T-cell (primary cell): ENCODE measurements at places on chromosomes 4 and X. TPM values are rescaled to one million over a fixed set of nuclear protein-coding genes. Genes with fewer than 3 reads are reported as not detected.

DNA sequence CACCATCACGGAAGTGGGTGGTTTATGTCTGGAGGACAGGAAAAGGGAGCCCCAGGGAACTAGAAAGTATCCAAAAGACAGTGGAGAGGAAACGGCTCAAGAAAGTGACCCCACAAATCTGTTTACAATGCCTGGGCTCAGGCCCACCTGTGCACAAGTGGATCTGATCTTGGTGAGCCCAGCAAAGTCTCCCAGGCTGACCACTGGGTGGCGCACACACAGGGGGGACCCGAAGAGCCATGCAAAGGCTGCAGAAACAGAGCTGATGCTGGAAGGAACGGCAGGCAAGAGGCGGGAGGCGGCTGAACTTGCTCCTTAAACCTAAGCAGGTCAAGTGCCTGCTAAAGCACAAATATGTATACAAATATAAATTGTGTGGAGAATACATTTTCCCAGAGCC, 9.6 kb downstream of the HAUS7 start:
- H3K4me3 ChIP-seq, result no peak overlapping the region
- DNase-seq, result peak; percentile 43
- H3K36me3 ChIP-seq, result no peaks in the 10 kb centered on the region
- H3K4me1 ChIP-seq, result no peaks in the 10 kb centered on the region
- no peak overlapping the region for H3K27ac ChIP-seq

DNA sequence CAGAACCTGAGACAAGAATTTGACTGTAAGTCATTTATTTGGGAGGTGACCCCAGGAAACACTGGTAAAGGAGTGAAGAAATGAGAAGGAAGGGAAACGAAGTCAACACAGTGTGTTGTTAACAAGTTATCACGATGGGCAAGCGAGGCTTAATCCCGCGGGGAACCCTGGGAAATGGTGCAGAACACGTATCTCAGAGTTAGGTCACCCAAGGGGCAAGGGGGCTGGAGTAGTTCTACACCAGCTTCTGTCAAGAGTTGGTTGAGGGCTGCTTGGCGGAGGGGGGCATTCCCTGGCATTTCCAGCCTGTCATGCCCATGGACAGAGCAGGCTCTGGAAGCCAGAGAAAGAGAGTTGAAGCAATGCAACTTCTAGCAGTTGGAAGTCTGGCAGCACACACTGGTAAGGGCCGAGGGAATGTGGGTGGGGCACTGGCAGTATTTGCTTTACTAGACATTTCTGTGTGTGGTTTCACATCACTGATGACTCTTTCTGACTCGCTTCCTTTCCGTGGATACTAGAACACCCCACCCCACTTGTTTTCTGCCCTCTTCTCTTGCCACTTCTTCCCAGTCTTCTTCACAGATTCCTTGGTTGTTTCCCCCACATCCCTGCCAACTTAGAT, 52.2 kb upstream of the ADGRG2 start:
- no peak overlapping the region for H3K4me3 ChIP-seq
- no peak overlapping the region for H3K27ac ChIP-seq
- no peaks in the 10 kb centered on the region for H3K27me3 ChIP-seq
- no peaks in the 10 kb centered on the region for H3K36me3 ChIP-seq

- H3K27ac ChIP-seq, result no peak overlapping the region
- H3K4me3 ChIP-seq, result no peak overlapping the region
- no peaks in the 10 kb centered on the region for H3K4me1 ChIP-seq
These were observed 67.1 kb upstream of the MYOZ2 start for GRCh38 chr4:119068529-119068962.

- no peaks in the 10 kb centered on the region for H3K27me3 ChIP-seq
- no peak for DNase-seq
- peak overlapping the region; percentile 34 for H3K27ac ChIP-seq
- H3K36me3 ChIP-seq, result peaks cover 2% of the 10 kb centered on the region
- H3K4me3 ChIP-seq, result no peak overlapping the region
These were observed 5.8 kb downstream of the RPS6KA3 start for GRCh38 chrX:20260885-20261284.

FRMPD3 gene
- total RNA-seq, result 0.12 TPM

DNA sequence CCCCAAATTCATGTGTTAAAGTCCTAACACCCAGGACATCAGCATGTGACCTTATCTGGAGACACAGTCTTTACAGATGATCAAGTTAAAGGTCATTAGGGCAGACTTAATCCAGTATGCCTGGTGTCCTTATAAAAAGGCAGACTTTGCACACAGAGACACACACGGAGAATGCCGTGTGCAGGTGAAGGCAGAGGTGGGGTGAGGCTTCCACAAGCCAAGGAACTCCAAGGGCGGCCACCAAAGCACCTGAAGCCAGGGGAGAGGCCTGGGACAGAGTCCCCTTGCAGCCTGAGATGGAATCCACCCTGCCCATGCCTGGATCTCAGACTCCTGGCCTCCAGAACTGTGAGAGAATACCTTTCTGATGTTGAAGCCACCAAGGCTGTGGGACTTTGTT, 26.1 kb upstream of the SORCS2 start:
- no peaks in the 10 kb centered on the region for H3K27me3 ChIP-seq
- DNase-seq, result no peak
- no peak overlapping the region for H3K4me3 ChIP-seq
- H3K36me3 ChIP-seq, result no peaks in the 10 kb centered on the region
- H3K4me1 ChIP-seq, result peaks cover 12% of the 10 kb centered on the region
- no peak overlapping the region for H3K27ac ChIP-seq

CLDN2 gene
- 0.13 TPM for total RNA-seq

DNA sequence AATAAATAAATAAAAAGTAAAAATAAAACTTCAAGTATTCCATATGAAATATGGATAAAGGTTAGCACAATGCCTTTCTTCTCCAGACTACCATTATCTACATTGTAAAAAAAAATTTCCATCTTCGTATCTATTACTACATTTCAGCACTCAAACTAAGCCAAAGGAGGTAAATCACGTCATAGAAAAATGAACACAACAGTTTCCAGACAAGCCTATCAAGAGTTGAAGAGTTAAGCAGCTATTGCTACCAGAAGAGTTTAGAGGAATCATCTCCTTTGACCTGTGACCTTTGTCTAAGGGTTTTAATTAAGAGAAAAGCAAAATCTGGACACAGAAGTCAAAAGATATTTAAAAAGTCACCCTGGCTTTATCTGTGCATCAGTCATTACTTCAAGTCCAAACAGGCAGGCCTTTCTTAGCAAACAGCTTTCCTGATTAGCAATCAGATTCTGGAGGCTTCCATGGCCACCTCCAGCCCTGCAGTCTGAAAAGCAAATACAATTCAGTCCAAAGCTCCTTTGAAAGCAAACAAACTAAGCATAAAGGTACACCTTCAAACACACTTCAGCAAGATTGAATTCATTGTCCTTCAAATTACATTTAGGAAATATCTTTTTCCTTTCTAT, 82.2 kb downstream of the APBB2 start:
- no peak overlapping the region for H3K27ac ChIP-seq
- no peak overlapping the region for H3K4me3 ChIP-seq
- H3K36me3 ChIP-seq, result no peaks in the 10 kb centered on the region
- no peaks in the 10 kb centered on the region for H3K4me1 ChIP-seq

GRCh38 chr4:136909626-136910025, 622.7 kb downstream of the PCDH18 start:
- no peaks in the 10 kb centered on the region for H3K36me3 ChIP-seq
- no peak overlapping the region for H3K27ac ChIP-seq
- no peak overlapping the region for H3K4me3 ChIP-seq
- H3K27me3 ChIP-seq, result no peaks in the 10 kb centered on the region
- no peaks in the 10 kb centered on the region for H3K4me1 ChIP-seq

DNA sequence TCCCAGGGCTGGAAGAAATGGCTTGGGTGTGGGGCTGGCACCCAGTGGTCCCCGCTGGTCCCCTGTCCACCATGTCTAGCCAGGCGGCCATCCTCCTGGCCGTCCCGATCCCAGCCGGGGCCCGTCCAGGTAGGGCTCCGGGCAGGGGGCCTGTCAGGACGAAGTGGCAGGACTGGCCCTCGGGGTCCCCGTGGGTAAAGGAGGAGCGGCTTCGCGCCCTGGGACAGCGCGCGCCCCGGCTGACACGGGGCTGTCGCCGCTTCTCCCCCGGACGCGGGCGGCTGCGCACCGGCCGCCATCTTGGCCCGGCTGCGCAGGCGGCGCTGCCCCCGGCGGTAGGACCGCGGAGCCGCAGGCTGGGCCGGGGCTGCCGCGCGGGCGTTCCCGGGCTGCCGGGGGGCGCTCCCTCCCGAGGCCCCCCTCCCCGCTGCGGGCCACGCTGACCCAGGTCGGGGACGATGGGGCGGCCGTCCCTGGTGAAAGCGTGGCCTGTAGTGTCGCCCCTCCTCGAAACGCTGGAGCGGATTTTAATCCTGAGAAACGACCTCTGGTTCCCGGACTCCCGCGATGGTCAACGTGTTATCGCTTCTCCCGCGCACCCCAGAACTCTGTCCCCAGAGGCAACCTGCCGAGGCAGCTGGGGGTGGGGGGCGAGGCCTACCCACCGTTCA, 60.4 kb upstream of the BCOR start:
- H3K27ac ChIP-seq, result peak overlapping the region; percentile 23
- H3K36me3 ChIP-seq, result no peaks in the 10 kb centered on the region
- H3K4me3 ChIP-seq, result peak overlapping the region; percentile 50
- DNase-seq, result no peak
- H3K27me3 ChIP-seq, result no peaks in the 10 kb centered on the region

GRCh38 chr4:178856139-178856800, 1414.0 kb upstream of the AGA start:
- H3K4me3 ChIP-seq, result no peak overlapping the region
- no peaks in the 10 kb centered on the region for H3K4me1 ChIP-seq
- no peak overlapping the region for H3K27ac ChIP-seq
- H3K36me3 ChIP-seq, result no peaks in the 10 kb centered on the region
- DNase-seq, result no peak
- no peaks in the 10 kb centered on the region for H3K27me3 ChIP-seq

- DNase-seq, result no peak
- no peaks in the 10 kb centered on the region for H3K36me3 ChIP-seq
- H3K27ac ChIP-seq, result no peak overlapping the region
- no peaks in the 10 kb centered on the region for H3K4me1 ChIP-seq
These were observed 99.0 kb downstream of the ARSJ start for GRCh38 chr4:113880240-113881028.

GRCh38 chrX:26848511-26848910, 614.6 kb downstream of the PPP4R3C start:
- H3K27ac ChIP-seq, result no peak overlapping the region
- H3K27me3 ChIP-seq, result no peaks in the 10 kb centered on the region
- H3K36me3 ChIP-seq, result no peaks in the 10 kb centered on the region
- H3K4me3 ChIP-seq, result no peak overlapping the region

SHROOM4 gene
- not detected for total RNA-seq

- DNase-seq, result no peak
- H3K4me1 ChIP-seq, result no peaks in the 10 kb centered on the region
- H3K27me3 ChIP-seq, result no peaks in the 10 kb centered on the region
- no peak overlapping the region for H3K4me3 ChIP-seq
- no peak overlapping the region for H3K27ac ChIP-seq
These were observed 190.1 kb downstream of the ZNF330 start for GRCh38 chr4:141410839-141411238.

DNA sequence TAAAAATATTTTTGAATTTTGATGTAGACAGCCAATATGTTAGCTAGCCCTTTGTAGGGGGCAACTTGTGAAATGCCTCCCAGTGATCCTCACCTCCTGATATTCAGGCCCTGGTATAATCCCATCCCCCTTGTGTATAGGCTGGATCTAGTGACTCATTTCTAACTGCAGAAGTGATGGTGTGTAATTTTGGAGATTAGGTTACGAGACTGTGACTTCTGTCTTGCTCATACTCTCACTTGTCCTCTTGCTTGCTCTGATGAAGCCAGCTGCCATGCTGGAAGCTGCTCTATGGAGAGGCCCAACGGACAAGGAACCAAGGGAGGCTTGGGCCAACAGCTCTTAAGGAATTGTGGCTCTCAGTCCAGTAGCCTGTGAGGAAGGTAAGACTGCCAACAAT, 61.7 kb downstream of the GPR82 start:
- no peak overlapping the region for H3K27ac ChIP-seq
- no peaks in the 10 kb centered on the region for H3K4me1 ChIP-seq
- no peak overlapping the region for H3K4me3 ChIP-seq
- no peaks in the 10 kb centered on the region for H3K36me3 ChIP-seq
- H3K27me3 ChIP-seq, result no peaks in the 10 kb centered on the region

DNA sequence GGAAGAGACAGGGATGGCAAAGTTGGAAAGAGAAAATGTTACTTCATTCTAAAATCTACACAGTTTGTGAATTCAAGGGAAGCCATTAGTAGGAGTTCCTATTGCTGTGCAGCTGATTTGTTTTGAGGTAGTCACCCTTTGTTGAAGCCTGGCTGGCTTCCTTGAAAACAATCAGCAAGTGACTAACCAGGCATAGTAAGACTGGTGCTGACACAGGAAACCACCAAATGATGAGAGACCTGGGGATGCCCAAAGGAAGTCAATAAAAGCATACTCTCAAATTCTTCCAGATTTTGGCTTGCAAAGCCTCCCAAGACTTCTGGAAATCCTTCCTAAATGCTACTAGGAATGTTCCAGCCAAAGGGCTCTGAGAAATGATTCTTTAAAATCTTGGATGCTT, 23.9 kb upstream of the PRDM8 start:
- H3K27ac ChIP-seq, result peak overlapping the region; percentile 93
- peaks cover 41% of the 10 kb centered on the region for H3K4me1 ChIP-seq
- H3K36me3 ChIP-seq, result no peaks in the 10 kb centered on the region
- H3K27me3 ChIP-seq, result no peaks in the 10 kb centered on the region
- DNase-seq, result peak; percentile 62

DNA sequence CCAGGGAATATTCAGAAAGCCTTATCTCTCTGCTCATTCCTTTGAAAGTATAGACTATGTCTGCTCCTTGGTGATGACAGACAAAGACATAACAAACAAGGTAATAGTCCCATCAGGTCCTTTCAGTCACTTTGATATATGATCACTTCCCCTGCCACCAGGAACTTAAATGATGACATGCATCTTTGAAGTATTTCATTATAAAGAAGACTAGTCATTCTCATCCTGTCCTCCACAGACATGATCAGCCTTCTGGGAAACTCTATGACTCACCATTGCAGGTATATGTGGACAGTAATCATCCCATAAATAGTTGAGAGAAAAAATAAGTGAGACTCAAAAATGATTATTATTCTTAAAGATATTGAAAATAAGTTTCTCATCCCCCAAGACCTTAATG, 117.5 kb upstream of the VCX2 start:
- no peaks in the 10 kb centered on the region for H3K27me3 ChIP-seq
- H3K27ac ChIP-seq, result no peak overlapping the region
- no peak overlapping the region for H3K4me3 ChIP-seq
- no peaks in the 10 kb centered on the region for H3K36me3 ChIP-seq
- H3K4me1 ChIP-seq, result no peaks in the 10 kb centered on the region

- H3K27me3 ChIP-seq, result no peaks in the 10 kb centered on the region
- H3K36me3 ChIP-seq, result no peaks in the 10 kb centered on the region
- H3K27ac ChIP-seq, result no peak overlapping the region
- no peaks in the 10 kb centered on the region for H3K4me1 ChIP-seq
These were observed 277.7 kb upstream of the FTHL17 start for GRCh38 chrX:31349515-31349914.

GRCh38 chr4:74174941-74175340, 17.0 kb downstream of the MTHFD2L start:
- H3K36me3 ChIP-seq, result no peaks in the 10 kb centered on the region
- H3K27me3 ChIP-seq, result no peaks in the 10 kb centered on the region
- H3K4me1 ChIP-seq, result no peaks in the 10 kb centered on the region
- DNase-seq, result no peak
- H3K27ac ChIP-seq, result no peak overlapping the region

SYTL4 gene
- total RNA-seq, result 0.38 TPM

- DNase-seq, result no peak
- no peaks in the 10 kb centered on the region for H3K36me3 ChIP-seq
- no peak overlapping the region for H3K27ac ChIP-seq
- H3K4me1 ChIP-seq, result no peaks in the 10 kb centered on the region
These were observed 103.5 kb downstream of the CLNK start for GRCh38 chr4:10581022-10581421.
